ENCODE measurements at places on chromosomes 16 and 17. TPM values are rescaled to one million over a fixed set of nuclear protein-coding genes. Genes with fewer than 3 reads are reported as not detected.
A peak's percentile ranks its signal among the peaks of the same experiment; 100 is the strongest.

The TBC1D3K gene
- total RNA-seq: not detected

DNA sequence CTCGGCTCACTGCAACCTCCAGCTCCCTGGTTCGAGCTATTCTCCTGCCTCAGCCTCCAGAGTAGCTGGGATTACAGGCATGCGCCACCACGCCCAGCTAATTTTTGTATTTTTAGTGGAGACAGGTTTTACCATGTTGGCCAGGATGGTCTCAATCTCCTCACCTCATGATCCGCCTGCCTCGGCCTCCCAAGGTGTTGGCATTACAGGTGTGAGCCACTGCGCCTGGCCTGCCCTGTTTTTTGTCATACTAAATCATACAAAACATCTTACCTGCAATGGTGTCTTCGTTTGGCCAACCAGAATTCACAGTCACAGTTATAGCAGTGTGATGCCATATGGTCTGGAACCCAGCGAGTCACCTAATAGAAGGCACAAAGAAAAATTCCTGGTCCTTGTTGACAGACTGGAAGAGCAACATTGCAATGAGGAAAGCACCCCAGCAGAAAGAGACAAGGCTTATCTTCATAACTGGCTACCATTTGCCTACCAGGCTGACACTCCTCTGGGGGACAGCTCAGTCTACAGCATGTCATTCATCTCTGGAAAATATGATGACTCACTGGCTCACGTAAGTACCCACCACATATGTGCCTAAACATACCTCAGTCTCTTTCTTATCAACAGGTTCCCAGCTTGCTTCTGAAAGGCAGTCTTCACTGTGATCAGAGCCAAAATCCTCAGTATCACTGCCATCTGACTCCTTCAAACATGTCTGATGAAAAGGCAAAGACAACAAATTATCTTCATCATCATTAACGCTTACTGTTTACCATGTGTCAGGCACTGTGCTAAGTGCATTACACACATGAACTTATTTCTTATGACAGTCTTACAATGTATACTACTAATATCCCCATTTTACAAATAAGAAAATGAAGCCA, 4.3 kb upstream of the HSF5 start:
- DNase-seq: no peak

DNA sequence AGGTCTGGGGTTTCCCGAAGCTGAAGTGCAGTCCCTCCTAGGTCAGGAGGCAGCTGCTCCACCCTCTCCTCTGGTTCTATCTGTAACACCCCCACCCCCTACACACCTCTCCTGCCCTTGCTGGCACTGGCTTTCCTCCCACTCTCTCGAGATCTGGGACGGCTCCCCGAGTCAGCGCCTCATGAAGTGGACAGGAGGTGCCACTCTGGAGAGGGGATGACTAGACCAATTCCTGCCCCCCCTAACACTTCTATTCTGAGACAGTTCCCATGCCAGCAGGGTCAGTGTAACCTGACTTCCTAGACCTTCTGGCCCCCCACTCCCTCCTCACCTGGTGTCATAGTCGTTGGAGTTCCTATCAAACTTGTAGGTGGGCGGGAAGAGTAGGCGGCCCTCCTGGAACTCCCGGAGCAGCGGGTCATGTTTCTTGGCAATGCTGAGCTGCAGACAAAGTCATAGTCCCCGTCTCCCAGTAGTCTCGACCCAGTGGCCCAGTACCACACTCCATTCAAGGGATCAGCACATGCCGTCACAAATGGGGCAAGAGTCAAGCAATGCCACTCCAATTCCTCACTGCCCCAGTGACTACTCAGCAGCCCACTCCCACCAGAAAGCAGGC, 9.7 kb downstream of the INPP5K start:
- no peak for DNase-seq

The SBK1 gene
- total RNA-seq: 0.68 TPM

The KRTAP2-3 gene
- total RNA-seq: not detected

DNA sequence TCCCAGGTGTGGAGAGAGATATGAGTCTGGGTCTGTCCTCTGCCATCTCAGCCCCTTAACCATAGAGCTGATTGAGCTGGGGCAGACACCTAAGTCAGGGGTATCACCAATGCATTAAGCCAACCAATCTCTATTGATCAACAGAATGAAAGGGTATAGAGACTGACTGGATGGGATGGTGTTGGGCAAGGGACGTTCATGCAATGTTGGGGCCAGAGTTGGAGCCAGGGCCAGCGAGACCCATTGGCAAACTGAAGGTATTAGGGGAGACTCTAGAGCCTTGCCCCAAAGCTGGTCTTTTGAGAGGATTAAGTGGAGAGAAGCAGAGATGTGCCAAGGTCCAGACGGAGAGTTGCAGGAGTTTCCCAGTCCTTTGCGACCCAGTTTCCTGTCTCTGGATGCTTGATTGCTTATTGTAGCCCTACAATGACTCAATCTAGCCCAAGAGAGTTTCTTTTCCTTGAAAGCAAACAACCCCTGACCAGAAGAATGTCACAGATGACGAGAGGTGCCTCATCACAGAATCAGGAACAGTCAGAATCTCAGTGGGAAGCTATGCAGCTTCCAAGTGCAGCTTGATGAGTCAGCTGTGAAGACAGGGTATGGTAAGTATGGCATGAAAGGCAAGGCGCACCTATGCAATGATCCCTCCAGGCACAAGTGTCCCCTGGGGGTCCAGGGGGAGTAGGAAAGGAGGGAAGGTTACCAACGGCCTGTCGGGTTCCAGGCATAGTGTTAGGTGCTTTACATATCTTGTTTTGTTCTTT, 137.2 kb downstream of the UTP18 start:
- peak; percentile 81 for DNase-seq

The APRT gene
- total RNA-seq: 106 TPM

The CFAP97D1 gene
- not detected for total RNA-seq

GRCh38 chr16:4506450-4506849, 30.3 kb downstream of the HMOX2 start:
- DNase-seq: peak; percentile 55

The TBC1D3C gene
- total RNA-seq: 0.69 TPM

The PYDC1 gene
- total RNA-seq: not detected
